ENCODE measurements at places on chromosomes 12 and 14.

DNA sequence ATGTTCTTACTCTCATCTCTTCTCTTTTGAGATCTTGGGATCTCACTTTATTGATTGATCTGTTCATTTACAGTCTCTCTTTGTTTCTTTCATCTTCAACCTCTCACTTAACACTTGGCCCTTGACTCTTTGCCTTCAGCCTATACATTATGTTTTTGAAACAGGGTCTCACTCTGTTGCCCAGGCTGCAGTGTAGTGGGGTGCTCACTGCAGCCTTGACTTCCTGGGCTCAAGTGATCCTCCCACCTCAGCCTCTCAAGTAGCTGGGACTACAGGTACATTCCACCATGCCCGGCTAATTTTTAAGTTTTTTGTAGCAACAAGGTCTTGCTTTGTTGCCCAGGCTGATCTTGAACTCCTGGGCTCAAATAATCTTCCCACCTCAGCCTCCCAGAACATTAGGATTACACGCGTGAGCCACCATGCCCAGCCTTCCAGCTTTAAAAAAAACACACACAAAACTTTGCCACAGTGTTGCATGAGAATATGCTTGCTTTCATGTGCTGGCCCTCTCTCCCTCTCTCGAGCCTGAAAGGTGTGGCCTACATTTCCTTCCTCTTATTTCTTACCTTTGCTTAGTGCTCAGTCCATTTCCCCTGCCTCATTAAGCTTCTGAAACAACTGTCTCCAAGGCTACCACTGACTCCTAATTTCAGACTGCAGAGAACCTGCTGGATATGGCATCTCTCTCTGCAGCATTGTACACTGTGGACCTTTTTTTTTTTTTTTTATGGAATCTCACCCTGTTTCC is 9.9 kb downstream of the DIP2B start:
- no peak for DNase-seq

DNA sequence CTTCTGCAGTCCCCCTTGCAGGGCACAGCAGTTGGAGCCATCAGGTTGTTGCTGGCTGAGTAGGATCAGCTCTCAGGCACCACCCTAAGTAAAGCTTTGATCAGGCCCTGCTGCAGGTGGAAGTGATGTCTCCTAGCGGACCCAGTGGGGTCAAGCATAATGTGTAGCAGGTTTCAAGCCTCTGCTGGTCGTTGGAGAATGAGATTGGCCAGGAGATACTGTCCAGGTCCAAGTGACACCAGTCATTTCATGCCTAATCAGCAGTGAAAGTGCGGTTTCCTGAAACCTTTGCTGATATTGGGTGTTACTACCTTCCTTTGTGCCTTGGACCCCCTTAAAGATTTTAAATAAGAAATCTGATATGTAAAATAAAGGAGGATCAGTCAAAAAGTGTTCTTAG is 72.6 kb downstream of the SUSD6 start:
- no peak for DNase-seq

- DNase-seq, result no peak
Measured at GRCh38 chr12:49332891-49333371, 4.1 kb downstream of the C1QL4 start.

GRCh38 chr12:116303929-116304328 is 26.4 kb upstream of the MED13L start:
- no peak for DNase-seq

GRCh38 chr12:102394200-102394599 is 86.2 kb downstream of the IGF1 start:
- DNase-seq, result no peak

- DNase-seq, result no peak
Measured at GRCh38 chr14:95519699-95520098, 3.2 kb upstream of the SYNE3 start.

DNA sequence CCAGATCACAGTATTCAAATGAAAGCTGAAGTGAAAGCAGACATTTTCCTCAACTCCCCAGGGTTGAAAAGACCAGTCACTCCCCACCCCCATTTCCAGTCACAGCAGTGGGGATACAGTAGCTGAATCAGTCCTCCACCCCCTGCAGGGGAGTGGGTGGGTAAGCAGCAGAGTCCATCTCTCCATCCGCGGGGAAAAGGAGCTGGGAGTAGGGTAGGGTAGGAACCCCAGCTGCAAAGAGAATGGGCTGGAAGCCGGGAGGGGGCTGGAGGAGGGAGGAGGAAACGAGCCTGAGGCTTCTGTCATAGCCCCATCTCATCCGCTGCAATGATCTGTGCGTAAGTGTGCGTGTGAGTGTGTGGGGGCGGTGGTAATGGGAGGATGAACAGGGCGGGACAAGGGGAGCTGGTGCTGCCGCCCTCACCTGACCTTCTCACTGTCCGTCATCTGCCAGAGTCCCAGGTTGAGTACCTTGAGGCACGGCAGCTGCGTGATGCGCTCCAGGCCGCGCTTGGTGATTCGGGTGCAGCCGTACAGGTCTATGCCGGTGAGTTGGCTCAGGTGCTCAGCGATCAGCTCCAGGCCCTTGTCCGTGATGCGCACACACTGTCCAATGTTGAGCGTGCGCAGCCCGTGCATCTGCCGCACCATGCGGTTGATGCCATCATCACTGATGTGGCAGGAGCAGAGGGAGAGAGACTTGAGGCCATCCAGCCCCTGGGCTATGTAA is 1.8 kb downstream of the FBXL14 start:
- peak; percentile 37 for DNase-seq

- no peak for DNase-seq
Measured at GRCh38 chr14:63891148-63891975, 38.6 kb downstream of the SYNE2 start.

Measured in activated CD8-positive, alpha-beta memory T cell treated with anti-CD3 and anti-CD28 coated beads for 48 hours (primary cell).